ENCODE measurements at places on chromosomes 12 and 14.

DNA sequence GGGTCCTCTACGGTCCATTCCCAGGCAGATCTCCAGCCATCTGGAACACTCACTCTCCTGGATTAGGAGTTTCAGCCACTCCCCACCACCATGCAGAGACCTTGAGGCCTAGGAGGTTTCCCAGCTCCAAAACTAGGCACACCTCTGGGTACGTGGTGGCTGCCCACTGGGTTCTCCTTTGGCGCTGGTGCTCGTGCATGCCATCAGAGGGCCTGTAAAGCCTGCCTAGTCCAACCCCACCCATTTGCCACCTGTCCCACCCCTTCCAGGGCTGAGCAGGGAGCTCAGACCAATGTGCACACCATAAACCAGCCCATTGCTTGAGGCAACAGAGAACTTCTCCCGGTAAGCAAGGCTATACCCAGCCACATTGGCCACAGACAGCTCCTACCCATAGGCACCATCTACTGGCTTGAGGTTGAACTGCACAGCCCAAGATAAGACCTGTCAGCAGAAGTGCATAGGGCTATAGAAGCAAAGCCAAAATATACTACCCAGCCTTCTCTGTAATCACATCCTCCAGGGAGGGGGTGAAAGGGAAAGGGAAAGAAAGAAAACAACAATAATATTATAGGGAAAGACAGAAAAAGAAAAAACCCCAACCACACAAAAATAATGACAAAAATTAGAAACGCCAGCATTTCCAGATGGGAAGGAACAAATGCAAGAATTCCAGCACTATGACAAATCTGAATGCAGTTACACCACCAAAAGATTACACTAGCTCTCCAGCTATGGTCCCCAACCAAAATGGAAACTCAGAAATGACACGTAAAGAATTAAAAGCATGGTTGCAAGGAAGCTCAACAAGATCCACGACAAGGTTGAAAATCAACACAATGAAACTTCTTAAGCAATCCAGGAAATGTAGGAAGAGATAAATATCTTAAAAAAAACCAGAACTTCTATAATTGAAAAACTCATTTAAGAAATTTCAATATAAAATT is 111.9 kb upstream of the CCDC175 start:
- no peak for DNase-seq

DNA sequence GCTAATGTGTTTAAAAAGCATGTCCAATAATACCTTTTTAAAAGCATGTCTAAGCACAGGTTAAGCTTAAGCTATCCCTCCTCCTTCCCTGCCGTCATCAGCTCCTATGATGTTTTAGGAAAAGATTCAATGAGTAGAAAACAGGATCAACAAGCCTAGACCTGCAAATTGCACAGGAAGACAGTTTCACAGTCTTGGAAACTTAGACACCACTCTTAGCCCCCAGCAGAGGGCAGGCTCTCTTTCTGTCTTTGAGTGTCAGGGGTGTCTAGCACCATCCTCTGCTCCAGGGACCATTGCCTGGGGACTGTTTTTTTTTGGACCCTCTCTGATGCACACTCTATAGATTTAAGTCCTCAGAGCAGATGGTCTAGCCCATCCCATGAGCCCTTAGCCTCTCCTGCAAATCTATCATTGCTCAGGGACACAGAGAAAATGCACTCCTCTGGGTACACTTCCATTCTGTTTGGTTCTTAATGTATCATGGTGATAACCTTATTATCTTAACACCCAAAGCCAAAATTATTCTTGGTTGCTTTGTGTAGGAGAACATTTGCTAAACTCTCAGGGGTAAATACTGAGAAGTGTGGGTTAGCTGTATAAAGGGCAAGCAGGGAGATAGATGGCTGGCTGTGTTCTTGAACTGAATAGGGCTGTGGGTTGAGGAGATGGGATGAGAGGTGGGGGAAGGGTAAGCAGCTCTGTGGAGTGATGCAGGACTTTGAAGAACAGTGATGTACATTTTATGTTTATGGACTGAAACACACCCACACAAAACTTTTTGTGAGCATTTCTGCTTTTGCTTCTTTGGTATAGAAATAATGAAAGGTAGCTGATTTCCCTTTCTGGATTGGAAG is 259.9 kb upstream of the DDHD1 start:
- DNase-seq = no peak

- no peak for DNase-seq
These were observed 258.4 kb upstream of the HMGA2 start for GRCh38 chr12:65565601-65566560.

- no peak for DNase-seq
These were observed 23.2 kb downstream of the ZFYVE1 start for GRCh38 chr14:73003681-73004080.

GRCh38 chr14:37546621-37547447 is 48.2 kb downstream of the FOXA1 start:
- no peak for DNase-seq

DNA sequence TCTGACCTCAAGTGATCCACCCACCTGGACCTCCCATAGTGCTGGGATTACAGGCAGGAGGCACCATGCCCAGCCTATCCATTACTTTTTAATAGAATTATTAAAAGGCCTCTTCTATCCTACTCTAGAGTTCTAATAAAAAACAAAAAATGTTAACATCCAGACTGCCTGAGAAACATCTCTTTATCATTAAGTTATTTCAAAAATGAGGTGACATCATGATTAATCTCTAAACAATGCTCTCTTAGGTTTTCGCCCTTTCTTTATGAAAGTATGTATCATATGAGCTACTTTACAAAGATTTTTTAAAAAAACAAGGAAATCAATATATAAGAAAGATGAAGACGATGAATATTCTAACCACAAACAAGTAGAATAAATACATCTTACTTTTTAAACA is 52.6 kb downstream of the FGD6 start:
- DNase-seq = no peak

DNA sequence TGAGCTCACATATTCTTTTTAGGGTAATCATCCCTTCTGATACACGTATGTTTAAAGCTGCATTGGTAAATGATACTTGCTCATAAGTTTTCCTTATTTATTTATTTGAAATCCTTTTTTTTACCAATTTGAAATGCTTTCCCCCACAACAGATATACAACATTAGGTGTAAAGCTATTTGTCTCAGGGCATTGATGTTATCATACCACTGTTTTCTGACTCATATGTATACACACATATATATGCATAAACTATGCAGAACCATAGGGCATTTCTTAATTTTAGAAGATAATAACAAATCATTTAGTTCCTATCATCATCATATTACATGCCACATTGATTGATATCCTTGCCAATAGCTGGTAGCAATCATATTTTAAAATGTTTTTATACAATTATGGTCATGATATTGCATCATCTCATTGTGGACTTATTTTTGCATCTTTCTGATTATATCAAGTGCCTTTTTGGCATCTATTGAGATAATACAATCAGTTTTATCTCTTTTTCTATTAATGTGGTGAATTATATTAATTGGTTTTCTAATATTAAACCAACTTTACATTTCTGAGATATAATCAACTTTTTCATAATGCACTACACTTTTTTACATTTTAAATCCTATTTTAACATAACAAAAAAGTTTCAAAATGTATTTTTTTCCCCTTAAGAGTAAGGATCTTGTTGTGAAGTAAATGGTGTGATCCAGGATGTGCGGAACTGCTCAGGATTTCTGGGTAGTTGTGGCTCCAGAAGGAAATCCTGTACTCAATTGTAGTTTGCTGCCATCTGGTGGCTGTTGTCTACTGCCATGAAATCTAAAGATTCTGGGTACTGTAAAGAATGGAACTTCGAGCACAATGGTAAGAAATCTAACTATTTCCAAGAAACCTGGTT is 16.7 kb downstream of the OR9K2 start:
- peak; percentile 8 for DNase-seq

DNA sequence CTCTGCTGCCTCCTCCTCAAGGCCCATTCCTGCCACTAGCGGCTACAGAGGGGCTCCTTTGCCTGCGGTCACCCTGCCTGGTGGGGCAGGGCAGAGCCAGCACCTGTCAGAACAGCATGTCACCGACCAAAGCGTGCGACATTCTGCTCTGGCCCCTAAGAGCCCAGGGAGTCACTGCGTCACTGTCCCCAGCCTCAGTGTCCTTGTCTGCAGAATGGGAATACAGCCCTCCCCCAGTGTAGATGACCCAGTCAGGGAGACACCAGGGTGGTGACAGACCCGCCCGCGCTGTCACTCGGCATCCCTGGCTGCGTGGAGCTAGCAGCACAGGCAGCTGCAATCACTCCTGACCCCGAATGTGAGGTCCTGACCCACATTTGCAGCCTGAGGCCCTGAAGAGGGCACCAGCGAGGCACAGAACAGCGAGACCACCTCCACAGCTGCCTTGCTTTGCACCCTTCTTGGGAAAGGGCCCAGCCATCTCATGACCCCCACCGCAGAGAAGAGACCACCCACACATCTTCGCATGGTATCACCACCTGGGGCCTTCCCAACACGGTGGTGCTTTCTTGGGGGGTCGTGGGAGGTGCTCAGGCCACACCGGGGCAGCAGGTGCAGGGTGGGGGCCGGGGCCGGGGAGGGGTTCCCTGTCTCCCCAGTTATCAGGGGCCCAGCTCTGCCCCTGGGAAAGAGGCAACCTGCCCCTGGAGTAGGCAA is 2.5 kb downstream of the AHNAK2 start:
- DNase-seq = no peak

GRCh38 chr12:53056901-53057300 is 7.0 kb downstream of the TNS2 start:
- no peak for DNase-seq

DNA sequence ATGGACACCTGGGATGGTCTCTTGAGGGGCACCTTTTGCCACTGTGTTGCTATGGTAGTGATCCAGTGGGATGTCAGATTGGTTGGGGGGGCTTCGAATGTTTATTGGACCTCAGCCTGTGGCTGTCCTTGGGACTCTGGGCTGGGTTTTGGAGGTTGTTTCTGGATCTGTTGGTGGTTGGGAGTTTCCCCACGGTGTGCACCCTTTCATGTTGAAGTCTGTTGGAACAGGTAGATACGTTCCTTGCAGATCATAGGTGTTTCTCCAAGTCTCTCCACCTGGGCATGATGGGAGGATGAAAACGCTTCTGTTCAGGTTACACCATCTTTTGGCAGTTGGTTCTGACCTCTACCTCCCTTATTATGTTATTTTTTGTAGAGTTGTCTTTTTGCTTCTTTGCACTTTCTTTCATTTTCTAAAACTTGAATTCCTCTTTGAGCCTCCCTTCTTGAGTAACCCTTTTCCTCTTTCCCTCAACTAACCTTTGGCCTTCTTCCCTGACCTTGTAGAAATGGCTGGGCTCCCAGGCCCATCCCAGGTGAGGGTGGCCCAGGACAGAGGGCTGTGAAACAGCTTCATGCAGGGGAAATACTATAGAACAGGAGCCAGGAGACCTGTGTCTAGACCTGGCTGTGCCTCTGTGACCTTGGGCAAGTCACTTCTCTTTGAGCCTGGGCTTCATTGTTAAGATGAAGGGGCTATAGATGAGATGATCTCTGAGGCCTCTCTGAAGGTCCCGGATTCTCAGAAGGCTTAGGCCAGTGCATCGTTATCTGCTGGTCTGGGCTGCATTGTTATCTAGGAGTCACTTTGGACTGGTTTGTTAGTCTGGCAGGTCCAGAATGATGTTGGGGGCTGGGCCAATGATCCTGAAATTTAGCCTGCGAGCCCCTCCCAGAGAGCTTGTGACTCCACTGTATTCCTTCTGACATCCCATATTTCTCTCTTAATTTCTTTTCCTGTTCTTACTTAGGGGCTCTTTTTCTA is 2.0 kb downstream of the ATN1 start:
- no peak for DNase-seq

Data from stimulated activated CD8-positive, alpha-beta memory T cell treated with anti-CD3 and anti-CD28 coated beads, Interleukin-15, amount 100 ng/mL, for 1 hour (primary cell).